ENCODE measurements at places on chromosomes 6 and 20. TPM values are rescaled to one million over a fixed set of nuclear protein-coding genes. Genes with fewer than 3 reads are reported as not detected.

- DNase-seq: no peak
Observed at GRCh38 chr6:34093206-34093605, 52.7 kb downstream of the GRM4 start.

GRCh38 chr6:53593001-53593488, 48.1 kb upstream of the GCLC start:
- no peak for DNase-seq

DNA sequence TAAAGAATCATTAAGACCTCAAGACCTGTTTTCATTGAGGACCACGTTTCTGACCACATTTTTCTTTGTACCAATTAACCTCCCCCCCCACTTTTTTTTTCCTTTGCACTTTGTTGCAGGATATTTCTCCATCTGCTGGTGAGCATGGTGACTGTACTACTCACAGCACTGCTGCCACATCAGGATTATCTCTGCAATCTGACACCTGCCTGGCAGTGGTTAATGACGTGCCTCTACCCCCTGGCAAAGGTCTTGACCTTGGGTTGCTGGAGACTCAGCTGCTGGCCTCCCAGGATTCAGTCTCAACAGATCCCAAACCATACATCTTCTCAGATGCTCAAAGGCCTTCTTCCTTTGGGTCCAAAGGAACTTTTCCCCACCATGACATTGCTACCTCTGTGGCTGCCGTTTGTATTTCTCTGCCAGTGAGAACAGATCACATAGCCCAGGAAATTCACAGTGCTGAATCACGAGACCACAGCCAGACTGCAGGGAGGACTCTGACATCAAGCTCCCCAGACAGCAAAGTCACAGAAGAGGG, 46.6 kb upstream of the EDN3 start:
- peak; percentile 4 for DNase-seq

The CYP39A1 gene
- 0.60 TPM for total RNA-seq

The ULBP2 gene
- 0.79 TPM for total RNA-seq

Measured in lung microvascular endothelial cell (primary cell).